ENCODE measurements at places on chromosomes 6 and 20. TPM values are rescaled to one million over a fixed set of nuclear protein-coding genes. Genes with fewer than 3 reads are reported as not detected.

GRCh38 chr6:101402622-101403031, 9.1 kb downstream of the GRIK2 start:
- H3K27ac ChIP-seq = no peak overlapping the region
- peaks cover 6% of the 10 kb centered on the region for H3K27me3 ChIP-seq
- H3K36me3 ChIP-seq = no peaks in the 10 kb centered on the region
- DNase-seq = no peak

DNA sequence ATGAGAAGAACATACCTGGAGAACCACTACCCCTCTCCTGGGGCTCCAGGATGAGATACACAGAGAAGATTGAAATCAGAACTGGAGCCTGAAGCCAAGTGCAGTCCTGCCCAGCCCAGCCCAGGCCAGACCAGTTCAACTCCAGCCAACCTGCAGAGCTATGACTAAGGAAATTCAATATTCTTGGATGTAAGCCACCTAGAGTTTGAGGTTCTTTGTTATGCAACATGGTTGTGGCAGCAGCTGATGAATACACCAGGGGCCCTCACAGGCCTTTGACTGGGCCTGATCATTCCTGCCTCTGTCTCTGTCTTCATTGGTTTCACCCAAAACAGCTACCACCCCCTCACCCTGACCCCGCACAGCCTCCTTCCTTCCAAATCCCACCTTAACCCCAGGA, 167.8 kb downstream of the LRFN2 start:
- H3K27me3 ChIP-seq = no peaks in the 10 kb centered on the region
- H3K4me3 ChIP-seq = no peak overlapping the region
- H3K4me1 ChIP-seq = no peaks in the 10 kb centered on the region
- H3K27ac ChIP-seq = no peak overlapping the region

DNA sequence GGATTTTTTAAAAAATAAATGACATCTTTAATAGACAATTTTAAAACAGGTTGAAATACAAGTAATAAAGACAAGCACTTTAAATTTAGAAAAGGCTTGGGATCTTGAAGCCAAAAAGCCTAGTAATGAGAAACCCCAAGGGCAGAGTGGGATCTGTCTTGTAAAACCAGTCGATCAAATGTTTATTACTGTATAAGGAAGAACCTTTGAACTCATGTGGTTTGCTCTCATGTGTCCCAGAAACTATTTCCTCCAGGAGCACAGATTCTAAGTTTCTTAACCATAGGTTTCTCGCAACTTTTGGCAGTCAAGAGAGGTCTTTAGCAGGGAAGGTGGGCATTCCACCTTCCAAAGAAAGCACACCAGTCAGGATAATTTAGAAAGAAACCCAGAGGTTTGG, 541.7 kb upstream of the BTBD3 start:
- no peak overlapping the region for H3K4me3 ChIP-seq
- no peak for DNase-seq
- no peak overlapping the region for H3K27ac ChIP-seq
- no peaks in the 10 kb centered on the region for H3K36me3 ChIP-seq

Gene KCNB1
- total RNA-seq = not detected

- H3K27ac ChIP-seq = peak overlapping the region; percentile 26
- H3K4me3 ChIP-seq = no peak overlapping the region
- no peaks in the 10 kb centered on the region for H3K27me3 ChIP-seq
- no peaks in the 10 kb centered on the region for H3K36me3 ChIP-seq
- peaks cover 27% of the 10 kb centered on the region for H3K4me1 ChIP-seq
- DNase-seq = no peak
Measured at GRCh38 chr6:108589244-108589791, 28.6 kb downstream of the FOXO3 start.

GRCh38 chr6:35191889-35192288, 21.9 kb upstream of the SCUBE3 start:
- no peak overlapping the region for H3K4me3 ChIP-seq
- no peaks in the 10 kb centered on the region for H3K36me3 ChIP-seq
- no peaks in the 10 kb centered on the region for H3K4me1 ChIP-seq
- H3K27ac ChIP-seq = no peak overlapping the region
- DNase-seq = peak; percentile 16

GRCh38 chr20:43752561-43753301, 25.9 kb upstream of the GTSF1L start:
- no peaks in the 10 kb centered on the region for H3K27me3 ChIP-seq
- DNase-seq = no peak
- H3K36me3 ChIP-seq = no peaks in the 10 kb centered on the region
- H3K27ac ChIP-seq = no peak overlapping the region
- H3K4me1 ChIP-seq = peaks cover 24% of the 10 kb centered on the region
- H3K4me3 ChIP-seq = no peak overlapping the region

Gene MAFB
- total RNA-seq = 1.7 TPM

DNA sequence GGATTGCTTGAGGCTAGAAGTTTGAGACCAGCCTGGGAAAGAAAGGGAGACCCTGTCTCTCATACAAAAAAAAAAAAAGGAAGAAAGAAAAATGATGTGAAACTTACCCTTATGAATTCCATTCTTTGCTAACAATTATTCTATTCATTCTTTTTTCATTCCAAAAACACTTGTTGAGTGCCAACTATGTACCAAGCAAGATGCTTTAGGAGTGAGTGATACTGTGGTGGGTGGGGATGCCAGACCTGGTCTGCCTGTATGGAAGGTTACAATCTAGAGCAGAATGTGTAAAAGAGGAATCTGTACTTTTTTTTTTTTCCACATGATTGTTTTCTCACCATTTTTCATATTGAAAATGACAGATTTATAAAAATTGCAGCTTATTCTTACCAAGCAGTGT, 73.8 kb upstream of the TULP1 start:
- no peak overlapping the region for H3K27ac ChIP-seq
- H3K4me3 ChIP-seq = no peak overlapping the region
- DNase-seq = no peak
